ENCODE measurements at places on chromosomes 2 and 18.

DNA sequence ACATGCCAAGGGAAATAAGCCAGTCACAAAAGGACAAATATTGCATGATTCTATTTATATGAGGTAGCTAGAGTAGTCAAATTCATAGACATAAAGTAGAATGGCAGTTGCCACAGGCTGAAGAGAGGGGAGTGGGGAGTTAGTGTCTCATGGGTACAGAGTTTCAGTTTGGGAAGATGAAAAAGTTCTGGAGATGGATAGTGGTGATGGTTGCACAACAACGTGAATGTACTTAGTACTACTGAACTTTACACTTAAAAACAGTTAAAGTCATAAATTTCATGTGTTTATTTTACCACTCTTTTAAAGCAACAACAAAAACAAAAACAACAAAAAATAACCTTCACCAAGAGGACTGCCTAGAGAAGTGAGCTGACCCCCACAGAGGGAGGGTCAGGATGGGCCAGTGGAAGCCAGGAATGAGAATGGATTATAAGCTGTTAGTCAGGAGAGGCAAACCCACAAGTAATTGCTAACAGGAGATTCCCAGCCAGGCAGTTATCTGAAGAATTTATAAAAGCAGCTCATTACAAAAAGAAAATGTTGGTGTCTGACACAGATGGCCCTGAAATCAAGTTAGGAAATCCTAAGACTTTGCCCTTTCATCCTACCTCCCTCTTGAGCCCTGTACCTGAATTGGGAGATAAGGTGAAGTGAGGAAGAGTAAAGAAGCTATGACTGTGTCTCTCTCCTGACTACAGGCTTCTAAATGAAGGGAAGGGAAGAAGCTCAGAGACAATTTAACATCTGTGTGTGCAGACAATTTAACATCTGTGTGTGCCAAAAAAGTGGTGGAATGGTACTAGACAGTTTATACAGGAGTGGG, 263.4 kb downstream of the PDE11A start:
- DNase-seq: no peak

DNA sequence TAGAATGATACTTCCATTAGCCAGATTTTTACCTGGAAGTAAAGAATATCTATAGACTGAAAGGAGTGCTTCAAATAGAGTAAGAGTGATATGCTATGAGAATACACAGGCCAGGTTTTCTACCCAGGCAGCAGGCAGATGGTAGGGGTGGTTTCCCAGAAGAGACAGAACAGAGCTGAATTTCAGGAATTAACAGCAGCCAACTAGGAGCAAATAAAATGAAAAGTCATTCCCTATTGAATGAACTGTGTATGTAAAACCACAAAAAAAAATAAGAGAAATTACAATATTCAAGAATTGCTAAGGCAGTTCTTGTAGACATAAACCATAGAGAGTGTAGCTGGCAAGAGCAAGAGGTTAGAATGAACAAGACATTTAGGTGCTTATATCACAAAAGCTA, 336.8 kb downstream of the KCNJ3 start:
- DNase-seq: no peak

GRCh38 chr2:23401427-23402204, 16.6 kb downstream of the KLHL29 start:
- no peak for DNase-seq

GRCh38 chr2:202764991-202765390, 106.6 kb downstream of the ICA1L start:
- DNase-seq: no peak

- DNase-seq: no peak
Measured at GRCh38 chr2:60679036-60679780, 76.9 kb upstream of the PAPOLG start.

DNA sequence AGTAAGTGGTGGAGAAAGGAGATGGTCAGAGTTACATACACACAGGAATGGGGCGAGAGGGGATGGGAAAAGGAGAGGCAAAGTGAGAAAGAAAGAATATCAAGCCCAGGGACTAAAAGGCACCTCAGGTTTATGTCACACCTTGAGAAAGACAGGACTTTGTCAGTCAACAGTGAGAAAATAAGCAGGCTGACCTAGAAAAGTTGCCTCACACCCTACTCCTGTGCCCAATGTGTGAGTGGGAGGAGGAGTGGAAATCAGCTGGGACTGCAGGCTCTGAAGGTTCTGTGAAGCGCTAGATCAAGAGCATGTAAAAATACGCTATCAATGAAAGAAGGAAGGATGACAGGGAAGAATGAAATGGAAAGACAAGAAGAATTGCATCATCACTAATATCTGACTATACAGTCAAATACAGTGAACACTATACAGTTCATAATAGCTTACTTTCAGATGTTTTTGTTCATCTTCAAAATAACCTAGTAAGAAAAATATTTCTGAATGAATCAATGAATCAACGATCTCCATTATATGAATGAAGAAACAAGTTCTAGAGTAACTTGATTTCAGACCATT, 10.7 kb downstream of the VPS54 start:
- no peak for DNase-seq

GRCh38 chr2:128425731-128426620, 107.3 kb upstream of the HS6ST1 start:
- no peak for DNase-seq

DNA sequence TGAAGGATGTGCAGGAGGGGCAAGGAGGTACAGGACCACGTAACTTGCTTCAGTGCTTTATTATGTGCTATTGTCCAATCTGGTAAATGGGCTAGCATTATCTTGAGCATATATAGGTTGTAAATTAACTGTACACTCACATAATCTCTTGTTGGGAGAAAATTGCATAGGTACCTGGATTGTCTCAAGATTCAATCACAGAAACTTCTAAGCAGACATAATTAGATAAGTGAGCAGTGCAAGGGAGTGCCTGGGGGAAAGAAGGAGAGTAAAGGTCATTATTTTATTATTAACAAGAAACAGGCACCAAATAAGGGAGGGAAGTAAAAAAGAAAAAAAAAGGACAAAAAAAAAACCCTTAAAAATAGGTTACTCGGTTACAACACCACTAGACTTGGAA, 186.2 kb downstream of the MBD5 start:
- DNase-seq: no peak

DNA sequence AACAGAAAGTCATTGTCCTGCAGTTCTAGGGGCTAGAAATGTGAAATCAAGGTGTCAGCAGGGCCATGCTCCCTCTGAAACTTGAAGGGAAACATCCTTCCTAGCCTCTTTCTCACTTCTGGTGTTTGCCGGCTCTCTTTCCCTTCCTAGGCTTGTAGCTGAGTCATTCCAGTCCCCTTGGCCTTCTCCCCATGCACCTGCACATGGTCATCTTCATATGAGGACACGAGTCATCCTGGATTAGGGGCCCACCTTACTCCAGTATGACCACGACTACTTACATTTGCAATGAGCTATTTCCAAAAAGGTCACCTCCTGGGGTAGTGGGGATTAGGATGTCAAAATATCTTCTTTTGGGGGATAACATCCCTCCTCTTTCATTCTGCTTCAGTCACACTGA, 168.5 kb upstream of the CXCR4 start:
- no peak for DNase-seq

DNA sequence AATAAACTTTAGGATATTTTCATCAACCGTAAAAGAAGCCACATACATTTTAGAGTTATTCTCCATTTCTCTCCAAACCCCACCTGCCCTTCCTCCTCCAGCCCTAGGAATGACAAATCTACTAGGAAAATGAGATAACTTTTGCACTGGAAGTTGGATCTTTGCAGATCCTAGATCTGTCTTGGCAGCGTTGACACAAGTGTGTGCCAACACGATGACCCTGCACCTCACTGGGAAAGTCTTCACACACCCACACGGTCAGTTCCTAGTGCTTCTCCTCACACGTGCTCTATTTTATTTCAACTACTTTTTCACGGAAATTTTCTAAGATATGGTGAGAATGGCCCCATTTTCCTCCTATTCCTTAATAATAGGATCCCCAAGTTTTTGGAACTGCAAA, 14.1 kb upstream of the HPCAL1 start:
- DNase-seq: no peak

DNA sequence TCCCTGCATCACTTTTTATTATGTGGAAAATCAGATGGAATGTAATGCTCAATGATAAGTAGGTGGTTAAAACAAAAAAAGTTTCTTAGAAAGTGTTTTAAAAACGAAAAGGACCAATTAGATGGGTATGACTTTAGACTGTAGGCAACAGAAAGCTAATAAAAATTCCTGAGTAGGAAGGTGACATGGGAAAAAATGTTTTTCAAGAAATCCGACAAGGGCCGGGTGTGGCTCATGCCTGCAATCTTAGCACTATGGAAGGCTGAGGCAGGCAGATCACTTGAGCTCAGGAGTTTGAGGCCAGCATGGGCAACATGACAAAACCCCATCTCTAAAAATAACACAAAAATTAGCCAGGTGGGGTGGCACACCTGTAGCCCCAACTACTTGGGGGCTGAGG, 126.1 kb downstream of the THADA start:
- DNase-seq: no peak

GRCh38 chr2:172480301-172481218, 53.2 kb downstream of the ITGA6 start:
- DNase-seq: no peak

DNA sequence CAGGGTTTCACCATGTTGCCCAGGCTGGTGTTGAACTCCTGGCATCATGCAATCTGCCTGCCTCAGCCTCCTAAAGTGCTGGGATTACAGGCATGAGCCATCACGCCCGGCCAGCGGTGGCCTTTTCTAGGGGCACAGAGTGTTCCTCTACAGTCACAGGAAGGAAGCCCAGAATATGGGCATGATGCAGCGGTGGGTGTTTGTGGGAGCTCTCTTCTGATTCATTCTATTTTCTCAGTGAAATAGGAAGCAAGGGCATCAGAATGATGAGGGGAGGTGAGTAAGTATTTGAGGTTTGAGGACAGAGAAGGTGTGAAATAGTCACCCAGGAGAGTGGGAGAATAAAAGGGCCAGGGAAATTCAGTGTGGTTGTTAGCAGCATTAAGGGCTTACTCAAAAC, 70.3 kb upstream of the PSME4 start:
- DNase-seq: peak; percentile 3

GRCh38 chr2:207165121-207166038, at the start of gene KLF7:
Gene KLF7, minus strand, starts transcription at chr2:207165948. Its CDS starts 380 bp downstream, at chr2:207165568.
- DNase-seq: peak; percentile 58

GRCh38 chr18:48034651-48035555, 104.4 kb upstream of the SMAD2 start:
- DNase-seq: no peak

DNA sequence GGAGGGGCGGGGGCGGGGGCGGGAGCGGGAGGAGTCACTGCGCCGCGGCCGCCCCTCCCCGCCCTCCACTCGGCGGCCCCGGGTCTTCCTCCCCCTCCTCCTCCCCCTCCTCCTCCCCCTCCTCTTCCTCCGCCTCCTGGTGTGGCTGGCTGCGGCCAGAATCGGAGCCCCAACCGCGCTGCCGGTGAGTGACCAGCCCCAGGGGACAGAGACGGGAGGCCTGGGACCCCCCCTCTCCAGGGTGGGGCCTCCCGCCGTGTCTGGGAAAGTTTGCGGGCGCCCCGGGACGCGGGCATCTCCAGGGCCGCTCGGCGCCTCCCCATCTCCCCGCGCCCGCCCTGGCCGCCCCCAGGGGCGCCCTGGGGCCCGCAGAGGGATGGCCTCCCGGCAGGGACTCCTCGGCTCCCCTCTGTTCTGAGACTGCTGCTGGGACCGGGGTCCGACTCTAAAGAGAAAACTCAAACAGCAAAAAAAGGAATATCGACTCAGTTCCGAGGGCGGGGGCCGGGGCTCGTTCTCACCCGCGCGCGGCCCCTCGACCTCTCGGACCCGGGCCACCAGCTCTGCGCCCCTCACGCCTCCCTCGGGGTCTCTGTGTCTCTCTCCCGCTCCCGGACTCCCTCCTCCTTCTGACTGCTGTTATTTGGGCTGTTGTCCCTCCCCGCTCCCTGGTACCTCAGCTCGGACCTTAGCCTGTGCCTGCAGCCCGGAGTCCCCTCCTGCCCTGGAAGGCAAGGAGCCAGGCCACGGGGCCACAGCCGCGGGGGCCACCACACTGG, at the start of gene STON1:
Gene STON1, plus strand, starts transcription at position 122 of the 779 bp plus-strand sequence. CDS start 50,480 bp downstream, outside the sequence.
- DNase-seq: peak; percentile 7

GRCh38 chr2:71945603-71945959, 202.1 kb downstream of the CYP26B1 start:
- DNase-seq: no peak

GRCh38 chr2:230575642-230576324, 136.9 kb upstream of the CAB39 start:
- DNase-seq: peak; percentile 37

- DNase-seq: no peak
Measured at GRCh38 chr2:24756789-24757188, 36.4 kb downstream of the PTRHD1 start.

DNA sequence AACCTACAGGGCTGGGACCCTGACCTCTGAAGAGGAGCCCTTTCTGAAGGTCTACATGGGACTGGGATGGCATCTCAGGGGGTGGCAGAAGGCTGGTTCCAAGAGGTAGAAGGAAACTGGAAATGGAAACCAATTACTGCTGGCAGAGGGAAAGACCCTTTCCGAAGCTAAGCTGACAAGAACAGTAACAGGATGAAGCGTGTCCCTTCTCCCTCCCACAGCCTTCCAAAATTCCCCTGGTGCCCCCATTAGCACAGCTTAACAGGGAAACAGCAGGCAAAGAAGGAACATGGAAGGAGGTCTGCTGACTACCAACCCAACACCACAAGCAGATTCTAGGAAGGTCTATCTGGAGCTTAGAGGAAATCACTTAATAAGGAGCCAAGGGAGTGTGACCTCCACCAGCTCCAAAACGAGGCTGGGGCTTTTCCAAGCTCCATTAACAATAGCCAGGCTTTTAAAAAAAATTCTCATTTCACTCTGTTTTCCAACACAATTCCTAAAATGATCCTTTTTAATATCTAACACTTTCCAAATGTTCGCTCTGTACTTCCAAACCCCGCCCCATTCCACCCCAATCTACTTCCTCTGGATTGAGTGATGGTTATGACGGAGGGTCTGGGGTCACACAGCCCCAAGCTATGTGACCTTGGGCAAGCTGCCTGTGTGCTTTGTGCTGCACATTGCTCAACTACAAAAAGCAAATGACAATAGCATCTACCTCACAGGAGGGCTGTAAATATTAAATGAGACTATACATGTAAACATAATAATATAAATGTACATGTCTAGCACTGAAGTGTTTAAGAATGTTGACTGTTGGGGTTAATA, 55.2 kb downstream of the STK39 start:
- DNase-seq: no peak

DNA sequence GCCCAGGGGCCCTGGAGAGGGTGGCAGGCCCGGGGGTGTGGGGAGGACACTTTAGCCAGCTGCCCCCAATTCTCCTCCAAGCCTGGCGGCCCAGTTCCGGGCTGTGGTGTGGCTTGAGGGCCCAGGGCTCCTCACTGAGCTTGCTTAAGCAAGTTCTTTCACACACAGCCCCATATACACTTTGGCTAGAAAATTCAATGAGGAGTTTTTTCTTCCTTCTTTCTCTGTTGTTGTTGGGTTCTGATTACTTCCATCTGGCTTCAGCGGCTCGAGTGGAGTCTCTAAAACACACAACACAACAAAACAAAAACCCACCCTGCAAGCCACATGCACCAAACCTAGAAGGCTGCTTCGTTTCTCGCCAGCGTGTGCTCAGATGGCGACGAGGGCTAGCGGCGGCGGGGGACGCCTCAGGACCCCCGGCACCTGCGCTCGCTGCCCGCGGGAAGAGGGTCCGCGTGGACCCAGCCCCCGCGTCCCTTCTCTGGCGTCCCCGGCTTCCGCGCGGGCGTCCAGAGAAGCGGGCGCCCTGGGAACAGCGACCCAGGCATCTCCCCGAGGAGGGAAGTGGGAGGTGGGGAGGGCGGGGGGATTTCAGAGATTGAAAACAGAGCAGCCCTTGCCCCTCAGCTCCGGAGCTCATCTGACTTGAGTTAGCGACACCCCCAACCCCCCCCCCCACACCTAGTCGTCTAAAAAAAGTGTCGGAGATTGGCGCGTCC, 577 bp upstream of the GLI2 start:
- no peak for DNase-seq

GRCh38 chr2:8203364-8203763, 478.5 kb upstream of the ID2 start:
- no peak for DNase-seq

All from T-cell (primary cell).